ENCODE measurements at places on chromosomes 7 and 10. TPM values are rescaled to one million over a fixed set of nuclear protein-coding genes. Genes with fewer than 3 reads are reported as not detected.

- peak; percentile 25 for DNase-seq
Measured at GRCh38 chr10:103192089-103192450, 1.0 kb downstream of the NT5C2 start.

DNA sequence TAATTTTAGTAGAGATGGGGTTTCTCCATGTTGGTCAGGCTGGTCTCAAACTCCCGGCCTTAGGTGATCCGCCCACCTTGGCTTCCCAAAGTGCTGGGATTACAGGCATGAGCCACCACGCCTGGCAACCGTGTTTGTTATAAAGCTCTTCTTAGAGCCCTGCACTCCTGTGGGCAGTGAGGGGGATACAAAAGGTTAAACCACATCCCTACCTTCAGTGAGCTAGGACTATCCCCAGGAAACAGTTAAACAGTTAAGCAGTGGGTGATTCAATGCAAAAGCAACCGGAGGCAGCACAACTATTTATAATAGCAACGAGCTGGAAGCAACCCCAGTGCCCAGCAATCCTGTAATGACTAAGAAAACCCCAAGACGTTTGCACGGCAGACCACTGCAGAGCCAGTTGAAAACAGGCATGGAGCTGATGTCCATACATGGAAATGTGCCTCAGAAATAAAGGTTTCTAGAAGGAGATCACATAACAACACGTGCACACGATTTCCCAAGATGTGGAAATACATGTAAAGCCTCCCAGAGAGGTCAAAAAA, 107.2 kb upstream of the LYZL2 start:
- peak; percentile 99 for DNase-seq

- no peak for DNase-seq
Measured at GRCh38 chr7:85292908-85293576, 106.2 kb upstream of the SEMA3D start.

DNA sequence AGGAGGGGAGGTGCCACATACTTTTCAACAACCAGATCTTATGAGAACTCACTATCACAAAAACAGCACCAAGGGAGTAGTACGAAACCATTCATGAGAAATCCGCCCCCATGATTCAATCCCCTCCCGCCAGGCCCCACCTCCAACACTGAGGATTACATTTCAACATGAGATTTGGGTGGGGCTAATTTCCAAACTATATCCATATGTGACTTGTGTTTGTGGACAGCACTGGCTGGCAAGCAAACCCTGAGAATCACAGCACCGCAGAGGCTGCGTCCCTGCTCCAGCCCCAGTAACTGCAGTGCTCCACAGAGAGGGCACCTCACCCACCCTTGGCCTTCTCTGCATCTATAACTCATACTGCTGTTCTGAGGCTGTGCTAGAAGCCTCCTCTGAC, 211.2 kb upstream of the PODXL start:
- DNase-seq, result no peak

GRCh38 chr10:79941146-79941545, 7.8 kb downstream of the SFTPD start:
- DNase-seq, result no peak

GRCh38 chr10:94402843-94403379, 570 bp downstream of the TBC1D12 start:
- peak; percentile 25 for DNase-seq

Gene NANOS1
- total RNA-seq, result 1.9 TPM

Gene VWC2
- total RNA-seq, result not detected

Gene PNLIPRP3
- total RNA-seq, result not detected

Gene DPCD
- 34.1 TPM for total RNA-seq

Measured in fibroblast of villous mesenchyme (primary cell).